ENCODE measurements at places on chromosomes 1 and 21. TPM values are rescaled to one million over a fixed set of nuclear protein-coding genes. Genes with fewer than 3 reads are reported as not detected.

PLA2G2F gene
- not detected for total RNA-seq

KRTAP10-1 gene
- total RNA-seq, result not detected

FMN2 gene
- 0.21 TPM for total RNA-seq

FMO1 gene
- 0.25 TPM for total RNA-seq

Data from right cardiac atrium (tissue), 5 donors.